ENCODE measurements at places on chromosomes 13 and 19.

DNA sequence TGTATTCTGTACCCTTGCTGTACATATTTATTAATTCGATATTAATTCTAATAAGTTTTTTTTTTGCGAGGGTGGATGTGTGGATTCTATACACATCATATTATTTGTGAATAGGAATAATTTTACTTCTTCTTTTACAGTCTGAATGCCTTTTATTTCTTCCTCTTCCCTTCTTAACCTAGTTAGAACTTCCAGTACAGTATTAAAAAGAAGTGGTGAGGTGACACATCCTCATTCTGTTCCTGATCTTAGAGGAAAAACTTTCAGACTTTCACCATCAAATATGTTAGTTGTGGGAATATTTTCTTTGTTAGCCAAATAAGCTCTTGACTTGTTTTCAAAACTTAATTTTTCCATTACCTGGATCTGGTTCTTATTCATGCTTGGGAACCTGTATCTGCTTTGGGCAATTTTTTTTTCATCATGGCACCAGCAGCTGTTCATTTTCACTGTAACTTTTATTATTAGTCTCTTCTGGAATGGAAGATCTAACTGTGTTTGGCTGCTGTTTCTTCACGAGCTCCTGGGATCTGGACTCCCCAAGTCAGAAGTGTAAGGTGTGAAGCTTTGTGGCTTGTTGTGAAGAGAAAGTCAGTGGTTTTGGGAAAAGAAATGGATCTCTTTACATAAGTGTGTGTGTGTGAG, 33.1 kb downstream of the RGCC start:
- no peak for DNase-seq

- no peak for DNase-seq
Measured at GRCh38 chr19:40803857-40804782, 5.1 kb downstream of the EGLN2 start.

- no peak for DNase-seq
Measured at GRCh38 chr13:55199134-55199533, 1941.6 kb upstream of the PRR20A start.

DNA sequence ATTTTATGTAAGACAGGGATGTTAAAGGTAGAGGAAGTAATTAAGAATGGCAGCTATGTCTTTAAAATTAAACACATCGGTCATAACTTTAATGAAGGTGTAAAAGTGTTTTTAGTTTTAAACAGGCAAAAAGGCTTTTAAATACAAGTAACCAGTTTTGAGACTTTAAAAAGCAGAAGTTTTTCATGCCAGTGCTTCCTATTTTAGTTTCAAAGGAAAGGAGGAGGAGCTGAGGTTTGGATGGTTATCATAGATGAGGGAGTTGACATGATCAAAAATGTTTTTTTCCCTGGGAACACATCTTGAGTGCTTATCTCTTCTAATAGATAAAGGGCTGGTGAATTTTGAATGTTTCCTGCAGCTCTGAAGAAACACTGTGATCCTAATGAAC, 42.9 kb downstream of the LRCH1 start:
- no peak for DNase-seq

- no peak for DNase-seq
Measured at GRCh38 chr13:43473437-43473836, 313.3 kb downstream of the ENOX1 start.

GRCh38 chr13:69461397-69461796, 646.2 kb upstream of the ATXN8OS start:
- DNase-seq = peak; percentile 65

GRCh38 chr19:6543866-6544347, 13.1 kb downstream of the TNFSF9 start:
- no peak for DNase-seq

DNA sequence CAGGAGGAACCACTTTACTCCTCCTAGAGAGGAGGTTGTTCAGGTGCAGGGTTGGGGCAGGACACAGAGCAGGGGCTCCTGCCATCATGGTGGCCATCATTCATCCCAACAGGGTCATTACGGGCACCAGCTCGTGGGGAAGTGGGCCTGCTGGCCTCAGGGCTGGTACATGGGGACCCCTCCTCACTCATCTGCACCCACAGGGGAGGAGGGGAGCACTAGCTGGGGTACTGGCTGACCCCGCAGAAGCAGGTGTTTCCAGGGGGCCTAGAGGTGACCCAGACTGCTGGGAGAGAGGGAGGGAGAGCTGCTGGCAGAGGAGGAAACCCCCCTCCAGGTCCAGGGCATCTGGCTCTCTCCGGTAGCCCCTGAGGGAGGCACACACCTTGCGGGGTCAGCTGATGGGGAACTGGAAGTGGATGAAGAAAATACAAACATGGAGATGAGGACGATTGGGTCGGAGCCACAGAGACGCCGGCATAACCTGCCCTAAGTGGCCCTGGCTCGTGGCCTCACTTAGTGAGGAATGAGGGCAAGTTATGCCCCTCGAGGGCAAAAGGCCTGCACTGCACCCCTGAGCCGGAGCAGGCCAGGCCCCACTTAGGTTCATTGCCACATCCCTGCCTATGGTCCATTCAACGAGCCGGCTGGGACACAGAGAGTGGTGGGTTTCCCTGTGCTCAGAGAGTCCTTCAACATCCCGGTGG, 76.2 kb downstream of the SOX1 start:
- no peak for DNase-seq

DNA sequence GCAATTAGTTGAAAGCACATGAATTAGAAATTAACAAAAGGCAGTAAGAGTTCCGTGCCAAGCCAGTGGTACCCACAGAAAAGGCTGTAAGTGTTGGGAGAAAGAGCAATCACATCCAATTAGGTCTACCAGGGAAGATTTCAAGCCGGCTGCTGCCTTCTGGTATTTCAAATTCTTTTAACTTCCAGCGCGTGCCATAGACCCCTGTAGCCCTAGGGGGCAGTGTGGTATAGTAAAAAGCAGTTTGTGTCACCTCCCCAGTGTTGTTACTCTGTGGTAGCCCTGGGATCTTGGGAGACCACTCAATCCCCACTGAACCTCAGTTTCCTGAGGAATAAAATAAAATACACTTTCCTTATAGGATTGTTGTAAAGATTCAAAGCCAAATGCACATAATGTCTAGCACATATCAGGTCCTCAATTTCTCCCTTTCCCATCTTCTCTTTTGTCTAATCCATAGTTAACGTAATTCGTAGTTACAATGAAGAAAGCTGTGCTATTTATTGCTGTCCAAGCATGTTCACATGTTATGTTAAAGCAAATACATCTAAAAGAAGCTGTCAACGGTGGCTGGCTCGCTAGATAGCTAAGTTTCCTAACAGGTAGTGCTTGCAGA, 230.2 kb downstream of the TDRD3 start:
- peak; percentile 38 for DNase-seq

DNA sequence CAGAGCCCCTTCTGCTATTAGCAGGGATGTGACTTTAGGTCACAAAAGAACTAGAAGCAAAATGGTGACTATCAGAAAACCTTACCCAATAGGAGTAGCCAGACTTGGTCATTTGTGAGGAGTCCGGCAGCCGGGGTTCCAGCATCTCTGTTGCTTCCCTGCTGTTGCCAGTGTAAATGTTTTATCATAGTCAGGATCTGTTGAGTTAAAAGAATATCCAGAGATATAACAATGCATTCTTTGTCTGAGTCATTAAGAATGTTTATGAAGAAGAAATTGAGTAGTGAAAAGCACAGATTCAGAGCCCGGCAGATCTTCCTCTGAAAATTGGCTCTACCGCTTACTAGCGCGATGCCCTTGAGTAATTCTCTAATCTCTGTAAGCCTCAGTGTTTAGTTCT, 84.2 kb downstream of the COL4A2 start:
- no peak for DNase-seq

- no peak for DNase-seq
Measured at GRCh38 chr13:99758460-99759162, 213.0 kb downstream of the ZIC5 start.

DNA sequence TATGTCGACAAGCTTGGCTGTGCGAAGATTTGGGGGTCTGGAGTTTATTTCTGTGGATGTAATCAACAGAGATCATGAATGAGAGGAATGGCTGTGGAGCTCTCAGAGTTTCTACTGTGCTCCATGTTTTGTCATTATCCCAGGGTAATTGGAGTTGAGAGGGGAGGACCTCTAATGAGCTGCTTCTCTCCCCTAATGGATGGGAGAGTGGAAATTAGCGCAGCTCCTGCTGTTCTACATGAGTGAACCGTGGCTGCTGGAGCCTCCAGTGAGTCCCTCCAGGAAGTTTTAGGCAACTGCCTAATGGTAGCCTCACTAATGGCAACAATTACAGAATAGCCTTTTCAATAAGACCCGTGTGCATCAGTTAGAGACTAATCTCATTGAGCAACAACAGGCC, 31.3 kb upstream of the FGF9 start:
- no peak for DNase-seq

- no peak for DNase-seq
Measured at GRCh38 chr13:113934576-113934975, 39.3 kb downstream of the C13orf46 start.

DNA sequence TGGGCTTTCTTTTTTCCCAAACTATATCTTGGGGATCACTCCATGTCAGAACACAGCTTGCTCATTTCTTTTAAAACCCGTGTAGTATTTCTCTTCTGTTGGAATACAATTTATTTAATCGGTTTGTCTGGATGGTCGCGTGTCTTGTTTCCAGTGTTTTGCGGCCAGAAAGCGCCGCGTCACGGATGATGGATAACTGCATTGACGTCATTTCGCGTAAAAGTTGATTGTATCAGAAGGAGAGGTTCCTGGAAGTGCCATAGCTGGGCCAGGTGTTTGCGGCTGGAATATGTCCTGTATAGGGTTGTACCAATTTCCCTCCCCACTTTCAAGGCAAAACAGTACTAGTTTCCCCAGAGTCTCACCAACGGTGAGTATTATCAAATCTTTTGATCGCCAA, 9.7 kb downstream of the ACTL9 start:
- DNase-seq = no peak

- DNase-seq = no peak
Measured at GRCh38 chr13:23889615-23890607, 711 bp upstream of the MIPEP start.

DNA sequence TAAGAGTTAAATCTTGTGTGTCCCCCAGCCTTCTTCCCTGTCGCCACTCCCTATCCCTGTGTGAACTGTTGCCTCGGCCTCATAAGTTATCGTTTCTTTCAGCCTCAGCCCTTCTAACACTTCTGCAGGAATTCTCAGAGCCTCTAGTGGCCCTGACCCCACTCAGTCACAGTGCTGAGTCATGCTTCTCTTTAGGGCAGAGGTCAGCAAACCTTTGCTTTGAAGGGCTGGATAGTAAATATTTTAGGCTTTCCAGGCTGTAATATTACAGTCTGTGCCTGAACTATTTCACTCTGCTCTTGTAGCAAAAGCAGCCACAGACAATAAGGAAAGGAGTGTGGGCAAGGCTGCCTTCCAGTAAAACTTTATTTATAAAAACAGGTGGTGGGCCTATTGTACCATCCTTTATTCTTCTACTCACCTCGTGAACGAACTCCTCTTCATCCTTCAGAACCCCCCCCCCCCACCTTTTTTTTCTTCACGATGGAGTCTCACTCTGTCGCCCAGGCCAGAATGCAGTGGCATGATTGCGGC, 22.1 kb downstream of the MYO9B start:
- no peak for DNase-seq

DNA sequence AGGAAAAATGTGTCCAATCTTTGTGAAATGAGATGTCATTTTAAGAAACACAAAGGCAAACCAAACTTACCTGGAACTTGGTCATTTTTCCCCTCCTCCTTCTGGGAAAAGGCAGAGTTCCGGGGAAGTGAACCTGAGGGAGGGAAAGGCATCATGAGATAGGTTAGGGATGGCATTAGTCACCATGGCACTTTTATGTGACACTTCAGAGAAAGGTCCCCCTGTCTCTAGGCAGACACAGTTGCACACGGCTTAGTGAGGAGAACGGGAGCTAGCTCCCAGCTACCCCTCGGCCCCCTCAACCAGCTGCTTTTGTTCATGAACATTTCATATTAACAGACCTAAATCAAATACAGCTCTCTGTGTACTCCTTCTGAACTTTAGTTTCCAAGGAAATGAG, 1.5 kb downstream of the ZNF235 start:
- DNase-seq = no peak

DNA sequence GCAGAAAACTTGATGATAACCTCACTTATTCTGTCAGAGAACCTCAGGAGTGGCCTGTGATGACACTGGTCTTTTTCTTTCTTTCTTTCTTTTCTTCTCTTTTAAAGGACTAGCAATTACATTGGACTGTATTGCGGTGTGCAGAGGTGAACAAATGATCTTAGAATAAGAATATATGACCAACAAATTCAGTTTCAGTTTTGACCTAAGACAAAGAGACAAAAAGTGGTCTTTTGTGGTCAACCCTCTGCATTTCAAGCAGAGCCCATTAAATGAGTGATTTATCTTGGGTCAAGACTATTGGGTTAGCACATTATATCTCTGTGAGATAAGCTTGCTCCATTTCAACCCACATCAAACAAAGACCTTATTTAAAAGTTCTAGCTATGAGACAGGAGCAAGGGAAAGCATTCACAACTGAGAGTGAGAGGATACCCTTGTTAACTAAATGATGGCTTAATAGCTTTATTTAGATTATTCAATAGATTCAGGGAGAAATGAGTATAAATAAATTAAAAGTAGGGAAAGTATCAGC, 644.4 kb downstream of the PCDH9 start:
- no peak for DNase-seq

DNA sequence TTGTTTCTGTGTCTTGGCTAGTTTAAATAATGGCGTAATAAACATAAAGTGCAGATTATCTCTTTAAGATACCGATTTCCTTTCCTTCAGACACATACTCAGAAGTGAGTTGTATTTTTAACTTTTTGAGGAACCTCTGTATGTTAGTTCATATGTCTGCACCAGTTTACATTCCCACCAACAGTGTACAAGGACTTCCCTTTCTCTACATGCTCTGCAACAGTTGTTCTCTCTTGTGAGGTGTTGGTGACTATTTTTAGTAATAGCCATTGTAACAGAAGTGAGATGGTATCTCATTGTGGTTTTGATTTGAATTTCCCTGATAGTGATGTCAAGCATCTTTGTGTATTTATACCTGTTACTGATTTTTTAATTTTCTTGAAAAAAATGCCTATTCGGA, 418.6 kb downstream of the UQCRFS1 start:
- DNase-seq = no peak

GRCh38 chr19:54316746-54317107, 3.8 kb upstream of the LILRA5 start:
- no peak for DNase-seq

DNA sequence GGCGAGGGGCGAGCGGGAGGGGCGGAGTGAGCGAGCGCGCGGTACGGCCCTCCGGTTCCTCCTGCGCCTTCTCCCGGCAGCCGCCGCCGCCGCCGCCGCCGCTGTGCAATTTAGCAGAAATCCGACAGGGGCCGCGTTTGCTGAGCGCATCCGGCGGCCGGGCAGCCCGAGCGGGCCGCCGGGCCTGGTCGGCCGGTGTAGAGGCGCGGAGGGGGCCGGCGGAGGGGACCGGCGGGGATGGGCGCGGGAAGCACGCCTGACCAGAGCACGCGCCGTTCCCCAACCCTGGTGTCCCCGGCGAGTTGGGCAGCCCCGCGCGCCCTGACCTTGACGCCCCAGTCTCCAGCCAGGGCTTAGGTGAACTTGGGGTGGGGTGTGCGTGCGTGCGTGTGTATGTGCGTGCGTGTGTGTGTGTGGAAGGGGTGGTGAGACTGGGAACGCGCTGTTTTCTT, 144.5 kb upstream of the ZNF536 start:
- DNase-seq = peak; percentile 84
